ENCODE measurements at places on chromosomes 13 and 19.
A peak's percentile ranks its signal among the peaks of the same experiment; 100 is the strongest.

GRCh38 chr13:112244061-112244460, 132.1 kb upstream of the SPACA7 start:
- DNase-seq, result no peak

GRCh38 chr13:95642999-95643398, 1.5 kb downstream of the DZIP1 start:
- no peak for DNase-seq

DNA sequence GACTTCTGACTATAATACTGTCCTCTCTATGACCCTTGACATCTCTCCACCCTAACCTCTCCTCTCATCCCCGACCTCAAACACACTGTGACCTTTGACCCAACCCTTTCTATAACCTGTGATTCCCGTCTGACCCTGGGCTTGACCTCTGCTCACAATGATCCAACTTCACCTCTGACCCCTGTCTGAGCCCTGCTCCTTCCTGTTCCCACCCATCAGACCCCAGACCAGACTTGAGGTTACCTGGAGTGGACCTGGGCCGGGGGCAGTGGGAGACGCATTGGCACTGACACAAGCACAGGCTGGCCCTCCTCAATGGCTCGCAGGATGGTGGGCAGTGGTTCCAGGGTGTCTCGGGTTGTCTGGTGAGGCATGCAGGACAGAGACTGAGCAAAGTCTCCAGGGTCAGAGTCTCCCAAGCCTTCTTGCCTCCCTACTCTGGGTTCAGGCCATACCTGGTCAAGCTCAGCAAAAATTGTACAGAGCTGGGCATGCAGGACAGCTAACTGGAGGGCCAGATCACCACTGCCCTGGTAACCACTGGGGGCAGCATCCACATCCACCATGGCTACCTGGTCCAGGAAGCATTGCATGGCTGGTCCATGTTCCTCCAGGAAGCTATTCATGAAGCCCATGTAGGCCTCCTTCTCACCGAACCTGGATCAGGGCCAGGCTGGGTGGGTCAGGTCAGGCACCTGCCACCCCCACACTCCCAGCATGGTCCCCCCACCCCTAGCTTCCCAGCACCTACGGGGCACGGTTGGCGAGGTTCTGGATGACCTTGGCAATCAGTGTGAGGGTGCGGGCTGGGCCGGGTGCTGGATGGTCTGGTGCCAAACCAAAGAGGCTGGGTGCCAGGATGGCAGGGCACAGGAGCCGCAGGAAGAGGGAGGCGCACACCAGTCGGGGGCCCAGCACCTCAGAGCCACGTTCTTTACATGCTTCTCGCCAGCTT, 4.4 kb upstream of the WIZ start:
- no peak for DNase-seq

DNA sequence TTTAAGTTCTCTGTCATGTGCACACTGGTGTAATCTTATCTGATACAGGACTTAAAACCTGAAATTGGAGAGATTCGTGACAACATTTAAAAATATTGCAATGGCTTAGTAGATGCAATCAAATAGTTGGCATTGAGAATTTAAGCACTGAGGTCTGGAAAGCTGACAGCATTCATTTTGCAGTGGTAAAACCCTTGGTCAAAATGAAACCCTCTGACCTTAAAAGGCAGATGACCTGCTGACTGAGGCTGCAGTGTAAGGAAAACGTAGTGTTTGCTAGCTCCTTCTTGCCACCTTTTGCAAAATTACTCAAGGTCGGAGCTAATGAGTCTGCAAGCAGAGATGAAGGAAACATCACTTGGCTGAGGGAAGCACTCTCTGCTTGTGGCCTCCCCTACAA, 150.6 kb downstream of the KCTD12 start:
- no peak for DNase-seq

DNA sequence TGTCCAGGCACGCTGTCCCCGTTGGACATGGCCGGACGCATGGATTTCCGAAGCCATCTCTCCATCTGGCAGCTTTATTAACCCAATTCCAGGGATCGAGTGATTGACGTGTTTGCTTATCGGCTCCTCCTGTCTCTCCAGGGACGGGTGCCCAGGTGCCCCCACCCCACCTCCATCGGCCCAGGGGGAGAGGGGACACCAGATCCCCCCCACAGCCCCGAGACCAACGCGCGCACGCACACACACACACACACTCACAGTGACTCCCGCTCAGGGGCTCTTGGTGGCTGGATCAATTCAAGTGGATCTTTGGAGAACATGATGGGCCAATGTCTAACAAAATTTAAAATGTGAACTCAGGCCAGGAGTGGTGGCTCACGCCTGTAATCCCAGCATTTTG, 23.1 kb upstream of the ONECUT3 start:
- no peak for DNase-seq

DNA sequence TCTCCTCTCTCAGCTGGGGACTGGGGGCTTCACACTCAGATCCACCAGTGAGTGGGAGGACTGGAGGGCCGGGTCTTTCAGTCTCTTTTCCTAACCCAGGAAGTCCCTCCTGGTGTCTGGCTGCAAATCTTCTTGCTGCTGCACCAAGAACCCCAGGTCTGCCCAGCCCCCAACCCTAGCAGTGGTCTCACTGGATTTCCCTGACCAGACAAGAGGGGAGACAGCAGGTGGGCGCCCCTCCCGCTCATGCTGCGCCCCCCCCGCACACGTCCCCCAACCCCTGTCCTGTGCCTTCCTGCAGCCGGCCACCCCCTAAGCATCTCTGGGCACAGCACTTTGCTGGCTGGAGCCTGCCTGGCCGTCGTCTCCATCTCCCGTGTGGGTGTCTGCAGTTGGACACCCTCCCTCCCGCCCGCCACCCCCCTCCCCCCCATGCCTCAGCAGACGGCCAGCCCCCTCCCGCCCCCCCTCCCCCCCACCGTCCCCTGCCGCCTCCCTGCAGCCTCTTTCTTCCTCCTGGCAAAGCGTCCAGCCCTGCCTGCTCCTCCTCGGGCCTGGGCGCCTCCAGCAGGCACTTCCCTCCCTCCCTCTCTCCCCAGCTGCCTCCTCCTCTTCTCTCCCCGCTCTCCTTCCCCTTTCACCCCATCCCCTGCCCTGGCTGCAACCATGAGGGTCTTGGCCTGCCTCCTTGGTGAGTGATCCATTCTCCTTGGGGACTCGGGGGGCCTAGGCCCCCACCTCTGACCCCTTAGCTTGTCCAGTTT, at the start of gene SSC5D:
Gene SSC5D, plus strand, starts transcription at position 513 of the 764 bp plus-strand sequence. Its CDS starts 154 bp downstream, at position 667.
- no peak for DNase-seq

GRCh38 chr13:36917311-36917710, 2.7 kb downstream of the SMAD9 start:
- no peak for DNase-seq

DNA sequence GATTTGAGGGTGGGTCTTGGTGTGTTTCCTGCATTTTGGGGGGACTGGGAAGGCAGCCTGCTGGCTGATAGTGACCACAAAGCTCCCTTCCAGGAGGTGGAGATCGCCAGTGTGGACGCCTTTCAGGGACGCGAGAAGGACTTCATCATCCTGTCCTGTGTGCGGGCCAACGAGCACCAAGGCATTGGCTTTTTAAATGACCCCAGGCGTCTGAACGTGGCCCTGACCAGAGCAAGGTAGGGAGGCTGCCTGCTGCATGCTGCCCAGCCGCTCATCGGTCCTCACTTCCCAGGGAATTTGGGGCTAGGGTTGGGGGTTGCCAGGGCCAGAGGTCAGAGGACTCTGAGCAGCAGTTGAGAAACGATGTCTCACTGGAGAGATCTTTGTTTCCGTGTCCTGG, 30.2 kb downstream of the UPF1 start:
- no peak for DNase-seq

DNA sequence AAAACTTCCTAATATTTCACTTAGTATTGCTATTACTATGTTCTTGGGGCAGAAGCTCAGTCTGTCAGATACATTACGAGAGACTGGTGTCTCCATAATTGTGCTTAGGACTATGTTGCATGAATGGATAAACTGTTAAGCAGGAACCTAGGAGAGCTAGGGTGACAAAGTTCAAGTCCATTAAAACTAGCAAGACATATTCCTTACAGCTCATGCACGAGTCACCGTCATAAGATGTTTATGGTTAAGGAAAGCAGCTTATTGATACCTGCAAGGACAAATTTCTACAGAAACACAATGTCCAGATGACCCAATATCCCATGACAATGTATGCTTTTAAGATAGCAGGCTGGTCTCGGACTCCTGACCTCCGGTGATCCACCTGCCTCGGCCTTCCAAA, 5.7 kb upstream of the ZNF813 start:
- DNase-seq, result no peak

DNA sequence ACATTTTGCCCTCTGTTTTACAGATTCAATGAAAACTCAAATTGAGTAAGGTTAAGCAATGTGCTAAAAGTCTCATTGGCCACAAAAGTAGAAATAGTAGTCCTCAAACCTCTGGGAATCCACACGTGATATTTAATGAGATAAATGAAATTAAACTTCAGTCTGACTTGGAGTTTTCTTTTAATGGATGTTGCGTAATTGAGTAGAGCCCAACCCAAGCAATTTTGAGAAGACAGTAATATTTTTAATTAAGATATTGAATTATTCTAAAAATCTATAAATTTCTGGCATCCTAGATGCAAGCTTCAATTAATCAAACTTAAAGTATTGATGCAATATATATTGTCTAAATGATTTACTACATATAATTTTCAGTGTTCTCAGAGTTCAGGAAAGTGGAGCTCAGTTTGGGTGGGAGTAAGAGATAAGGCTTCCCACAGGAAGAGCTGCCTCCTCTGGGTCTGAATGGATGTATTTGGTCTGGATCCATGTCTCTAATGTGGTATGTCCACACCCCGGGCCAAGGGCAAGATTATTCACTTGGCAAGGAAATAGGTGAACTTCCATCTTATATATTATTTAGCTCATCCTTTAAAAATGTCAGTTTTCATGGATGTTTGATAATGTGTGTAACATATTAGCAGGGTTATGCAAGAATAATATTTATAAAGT, 6.9 kb downstream of the MBNL2 start:
- DNase-seq, result no peak

DNA sequence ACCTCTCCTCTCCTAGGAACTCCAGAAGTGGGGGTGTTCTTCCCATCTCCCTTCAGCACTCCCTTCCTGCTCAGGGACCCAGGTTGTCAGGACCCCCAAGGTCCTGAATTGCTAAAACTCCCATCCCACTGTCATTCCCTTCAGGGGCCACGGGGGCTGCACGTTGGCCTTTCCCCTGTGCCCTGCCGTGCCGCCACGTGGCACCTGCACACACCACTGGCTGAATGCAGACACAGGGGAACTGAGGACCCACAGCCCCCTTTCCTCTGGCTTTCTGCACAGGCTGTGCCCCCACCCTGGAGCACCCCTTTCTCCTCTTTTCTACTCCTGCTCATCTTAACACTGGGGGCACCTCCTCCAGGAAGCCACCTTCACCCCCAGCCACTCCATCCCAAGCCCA, 9.0 kb downstream of the SHANK1 start:
- DNase-seq, result no peak

DNA sequence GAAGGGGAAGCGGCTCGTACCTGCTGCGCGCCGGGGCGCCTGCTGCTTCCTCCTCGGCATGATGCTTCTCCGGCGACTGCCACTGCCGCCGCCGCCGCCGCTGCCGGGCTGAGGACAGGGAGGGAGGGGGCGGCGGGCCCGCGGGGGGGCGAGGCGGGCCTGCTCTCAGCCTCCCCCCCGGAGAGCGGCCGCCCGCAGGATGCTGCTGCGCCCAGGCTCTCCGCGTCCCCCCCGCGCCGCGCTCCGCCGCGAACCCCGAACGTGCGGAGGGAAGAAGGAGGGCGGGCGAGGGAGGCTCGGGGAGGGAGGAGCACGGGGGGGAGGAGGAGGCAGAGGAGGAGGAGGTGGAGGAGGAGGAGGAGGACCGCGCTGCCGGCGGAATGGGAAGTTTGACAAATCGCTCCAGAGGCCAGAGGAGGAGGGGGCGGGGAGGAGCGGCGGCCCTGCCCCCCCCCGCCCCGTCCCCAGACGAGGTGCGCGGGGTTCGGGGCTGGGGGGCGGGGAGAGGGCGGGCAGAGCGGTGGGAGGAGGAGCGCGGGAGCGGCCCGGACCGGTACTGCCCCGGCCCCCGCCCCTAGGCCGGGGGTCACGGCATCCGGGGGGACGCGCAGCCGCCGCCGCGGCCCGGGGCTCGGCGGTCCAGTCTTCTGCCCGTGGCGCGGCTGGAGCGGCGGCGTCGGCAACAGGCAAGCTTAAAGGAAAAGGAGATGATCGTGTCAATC, at the start of gene TSHZ3:
Gene TSHZ3, minus strand, starts transcription at position 277 of the 722 bp plus-strand sequence. Its CDS starts 217 bp downstream, at position 60.
- DNase-seq, result peak; percentile 54

GRCh38 chr19:10788146-10788545, 47.9 kb downstream of the TMED1 start:
- no peak for DNase-seq

DNA sequence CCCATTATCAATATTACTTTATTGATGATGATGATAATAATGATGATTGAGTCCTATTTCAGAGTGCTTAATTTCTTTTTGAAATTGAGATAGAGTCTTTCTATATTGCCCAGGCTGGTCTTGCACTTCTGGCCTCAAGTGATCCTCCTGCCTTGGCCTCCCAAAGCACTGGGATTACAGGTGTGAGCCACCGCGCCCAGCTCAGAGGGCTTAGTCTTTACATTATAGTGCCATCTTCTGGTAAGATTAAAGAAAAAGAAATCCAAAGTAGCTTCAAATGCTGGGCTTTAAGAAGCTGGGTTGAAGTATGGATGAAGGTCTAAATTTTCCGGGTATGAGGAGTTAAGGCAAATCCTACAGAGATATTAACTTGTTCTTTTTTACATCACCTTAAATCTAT, 3.4 kb upstream of the ZNF333 start:
- peak; percentile 51 for DNase-seq

GRCh38 chr19:5495792-5496191, 40.6 kb downstream of the ZNRF4 start:
- DNase-seq, result no peak

GRCh38 chr19:55254625-55254977, 4.2 kb downstream of the PPP6R1 start:
- DNase-seq, result no peak

- no peak for DNase-seq
Observed at GRCh38 chr13:113123226-113124201, 915 bp downstream of the F10 start.

- no peak for DNase-seq
Observed at GRCh38 chr13:30313311-30313710, 6.0 kb upstream of the KATNAL1 start.

- DNase-seq, result no peak
Observed at GRCh38 chr19:45297674-45298073, 25.0 kb downstream of the CKM start.

DNA sequence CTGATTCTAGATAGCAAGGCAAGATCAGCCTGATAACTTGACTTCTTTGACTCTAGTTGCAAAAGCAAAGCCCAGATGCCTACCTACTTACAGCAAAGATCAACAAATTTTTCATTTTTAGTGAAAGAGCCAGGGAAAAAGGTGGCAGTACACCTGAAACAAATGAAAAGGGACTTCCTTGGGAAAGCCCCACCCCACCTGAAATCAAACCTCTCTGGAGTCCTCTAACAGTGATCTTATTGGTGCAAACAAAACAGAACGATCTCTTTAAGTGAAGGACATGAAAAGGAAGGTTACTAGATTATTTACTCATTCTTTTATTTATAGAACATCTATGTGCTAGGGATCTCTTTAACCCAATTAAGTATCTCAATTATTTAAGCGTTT, 507 bp upstream of the LCP1 start:
- no peak for DNase-seq

Measured in CD4-positive, alpha-beta T cell treated with Interleukin-10 for 1 hour (primary cell).